ENCODE measurements at places on chromosomes 11 and 22.

GRCh38 chr11:57134284-57134683 lies 47.5 kb upstream of the LRRC55 start:
- DNase-seq: no peak

GRCh38 chr11:64845129-64845775 lies 799 bp upstream of the CDC42BPG start:
- DNase-seq: no peak

DNA sequence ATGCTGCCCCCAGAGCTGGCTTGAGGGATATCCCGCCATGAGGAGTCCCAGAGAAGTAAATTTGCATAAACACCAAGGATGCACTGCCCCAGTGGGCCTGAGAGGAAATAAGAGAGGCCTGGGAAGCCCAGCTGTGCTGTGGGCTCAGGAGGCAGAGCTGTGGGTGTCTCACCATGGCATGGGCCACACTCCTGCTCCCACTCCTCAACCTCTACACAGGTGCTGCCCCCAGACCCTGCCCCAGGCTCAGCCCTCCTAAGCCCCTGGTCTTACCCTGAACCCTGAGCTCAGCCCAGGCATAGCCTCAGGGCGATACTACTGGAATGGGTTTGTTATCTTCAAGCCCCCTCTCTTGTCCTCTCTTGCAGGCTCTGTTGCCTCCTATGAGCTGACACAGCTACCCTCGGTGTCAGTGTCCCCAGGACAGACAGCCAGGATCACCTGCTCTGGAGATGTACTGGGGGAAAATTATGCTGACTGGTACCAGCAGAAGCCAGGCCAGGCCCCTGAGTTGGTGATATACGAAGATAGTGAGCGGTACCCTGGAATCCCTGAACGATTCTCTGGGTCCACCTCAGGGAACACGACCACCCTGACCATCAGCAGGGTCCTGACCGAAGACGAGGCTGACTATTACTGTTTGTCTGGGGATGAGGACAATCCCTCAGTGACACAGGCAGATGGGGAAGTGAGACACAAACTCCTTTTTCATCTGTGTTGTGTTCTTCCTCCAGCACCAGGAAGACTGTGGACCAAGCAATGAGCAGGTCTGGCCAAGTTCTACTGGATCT lies 59.9 kb downstream of the GGTLC2 start:
- DNase-seq: no peak

DNA sequence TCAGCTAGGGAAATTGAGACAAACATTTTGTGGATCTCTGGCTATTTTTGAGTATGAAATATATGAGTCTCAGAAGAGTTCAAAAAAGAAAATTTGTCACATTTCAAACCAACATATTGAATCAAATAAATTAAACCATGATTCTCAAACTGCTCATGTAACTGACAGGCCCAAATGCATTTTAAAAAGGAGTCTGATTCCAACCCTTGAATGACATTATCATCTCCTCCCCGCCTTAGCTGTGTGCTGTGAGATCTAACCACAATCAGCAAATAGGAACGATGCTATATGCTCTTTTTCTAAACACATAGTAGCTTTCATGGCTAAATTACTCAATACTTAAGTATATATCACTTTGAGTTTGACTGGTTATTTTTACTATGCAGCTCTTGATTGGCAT lies 57.1 kb downstream of the EFCAB6 start:
- DNase-seq: no peak

DNA sequence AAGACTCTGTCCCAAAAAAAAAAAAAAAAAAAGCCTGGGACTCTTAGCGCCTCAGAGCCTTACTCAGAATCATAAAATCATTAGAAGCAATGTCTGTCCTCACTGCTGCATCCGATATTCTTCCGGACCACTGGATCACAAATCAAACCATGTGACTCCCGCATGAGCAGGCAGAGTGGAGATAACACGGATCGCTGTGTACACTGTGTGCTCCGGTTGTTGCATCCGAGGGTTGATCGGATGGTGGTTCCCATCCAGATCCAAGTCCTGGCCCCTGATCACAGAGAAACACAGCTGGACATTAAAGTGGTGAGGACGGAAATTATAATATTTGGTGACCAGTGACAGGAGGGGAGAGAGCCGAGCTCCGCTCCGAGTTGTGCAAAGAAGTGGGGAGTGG lies 9.7 kb upstream of the TXNRD2 start:
- no peak for DNase-seq

GRCh38 chr11:94870422-94870821 lies 102.3 kb downstream of the AMOTL1 start:
- DNase-seq: no peak

DNA sequence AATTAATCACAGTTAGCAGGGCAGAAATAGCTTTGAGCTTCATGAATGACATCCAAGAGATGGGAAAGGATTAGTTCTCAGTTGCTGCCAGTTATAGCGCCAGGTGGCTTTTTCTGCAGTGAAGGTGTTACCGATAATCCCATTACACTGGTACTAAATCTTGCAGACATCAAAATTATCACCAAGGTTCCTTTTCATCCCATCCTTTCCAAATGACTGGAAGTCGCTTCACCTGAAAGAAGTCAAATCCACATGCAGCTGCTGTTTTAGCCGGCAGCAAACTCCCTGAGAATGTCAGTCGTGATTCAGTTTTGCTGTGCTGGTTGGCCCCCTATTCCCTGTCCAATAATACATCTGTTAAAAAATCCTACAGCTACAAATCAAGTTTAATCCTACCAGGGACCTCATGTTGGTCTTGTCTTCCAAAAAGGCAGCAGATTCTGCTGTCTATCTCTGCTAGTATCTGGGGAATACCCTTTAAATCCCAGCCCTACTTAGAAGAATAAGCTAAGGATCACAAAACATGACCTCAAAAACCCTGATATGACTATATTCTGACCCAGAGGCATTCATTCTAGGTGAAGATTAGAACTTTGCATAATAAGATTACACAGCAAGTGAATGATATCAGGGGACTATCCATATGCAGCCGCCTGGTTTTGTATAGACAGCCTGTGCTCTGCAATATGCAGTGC lies 31.7 kb downstream of the IMMP1L start:
- DNase-seq: no peak

GRCh38 chr11:14089690-14090462 lies 127.4 kb downstream of the SPON1 start:
- DNase-seq: no peak

DNA sequence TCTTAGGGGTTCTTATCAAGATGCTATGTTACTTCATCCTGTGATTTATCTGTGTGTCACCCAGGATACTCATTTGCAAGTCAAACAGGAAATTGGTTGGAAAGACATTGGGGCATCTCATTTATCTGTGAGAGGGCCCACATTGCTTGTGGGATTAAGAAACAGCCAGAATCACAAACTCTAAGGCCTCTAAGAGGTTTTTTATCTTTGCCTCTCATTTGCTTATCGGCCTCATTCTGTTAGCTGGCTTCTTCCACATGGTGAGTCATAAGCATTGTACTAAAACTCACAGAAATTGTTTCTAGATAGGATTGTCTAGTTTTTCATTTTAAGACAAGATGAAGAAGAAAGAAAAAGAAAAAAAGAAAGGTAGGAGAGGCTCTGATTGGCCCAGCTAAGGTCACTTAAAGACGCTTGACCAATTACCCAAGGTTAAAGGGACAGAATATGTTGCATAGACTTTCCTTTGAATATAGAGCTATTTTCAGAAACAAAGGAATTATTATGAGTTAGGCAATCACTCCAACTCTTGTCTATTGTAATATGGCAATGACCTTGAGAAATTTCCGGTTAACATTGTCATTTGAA lies 121.9 kb downstream of the ARHGAP42 start:
- no peak for DNase-seq

- DNase-seq: no peak
Measured at GRCh38 chr22:47057916-47058585, 295.6 kb downstream of the TBC1D22A start.

- no peak for DNase-seq
Measured at GRCh38 chr22:30919973-30920372, 48.6 kb downstream of the MORC2 start.

- no peak for DNase-seq
Measured at GRCh38 chr11:128735935-128736605, 42.2 kb downstream of the FLI1 start.

DNA sequence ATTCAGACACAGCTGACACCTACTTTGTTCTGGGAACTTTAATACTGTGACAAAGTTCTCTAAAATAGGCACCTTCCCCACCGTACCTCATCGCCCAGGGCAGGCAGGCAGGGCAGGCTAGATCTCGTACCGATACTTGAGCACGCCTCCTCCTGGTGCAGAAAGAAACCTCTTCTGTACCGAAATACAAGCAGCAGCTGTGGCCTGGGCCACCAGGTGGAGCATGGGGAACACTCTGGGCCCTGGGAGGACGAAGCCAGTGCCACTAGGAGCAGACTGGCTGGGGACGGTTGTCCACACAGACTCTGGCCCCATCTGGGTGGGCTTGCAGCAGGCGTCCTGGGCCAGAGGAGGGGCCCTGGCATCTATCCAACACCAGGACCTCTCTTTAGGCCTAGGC lies 12.8 kb downstream of the PMM1 start:
- DNase-seq: no peak

- DNase-seq: no peak
Measured at GRCh38 chr11:65505466-65506289, 6.8 kb downstream of the MALAT1 start.

DNA sequence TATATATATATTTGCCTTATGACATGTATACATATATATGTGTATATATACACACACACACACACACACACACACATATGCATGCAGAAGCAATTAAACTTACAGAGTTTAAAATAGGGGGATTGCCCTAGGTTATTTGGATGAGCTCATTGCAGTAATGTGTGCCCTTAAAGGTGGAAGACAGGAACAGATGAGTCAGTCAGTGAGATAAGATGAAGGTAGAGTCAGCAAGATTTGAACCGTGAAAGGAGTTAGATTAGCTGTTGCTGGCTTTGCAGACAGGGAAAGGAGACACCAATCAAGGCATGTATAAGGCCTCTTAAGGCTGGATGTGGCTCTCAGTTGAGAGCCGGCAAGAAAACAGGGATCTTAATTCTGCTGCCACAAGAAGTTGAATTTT lies 902.4 kb upstream of the RAG2 start:
- no peak for DNase-seq

DNA sequence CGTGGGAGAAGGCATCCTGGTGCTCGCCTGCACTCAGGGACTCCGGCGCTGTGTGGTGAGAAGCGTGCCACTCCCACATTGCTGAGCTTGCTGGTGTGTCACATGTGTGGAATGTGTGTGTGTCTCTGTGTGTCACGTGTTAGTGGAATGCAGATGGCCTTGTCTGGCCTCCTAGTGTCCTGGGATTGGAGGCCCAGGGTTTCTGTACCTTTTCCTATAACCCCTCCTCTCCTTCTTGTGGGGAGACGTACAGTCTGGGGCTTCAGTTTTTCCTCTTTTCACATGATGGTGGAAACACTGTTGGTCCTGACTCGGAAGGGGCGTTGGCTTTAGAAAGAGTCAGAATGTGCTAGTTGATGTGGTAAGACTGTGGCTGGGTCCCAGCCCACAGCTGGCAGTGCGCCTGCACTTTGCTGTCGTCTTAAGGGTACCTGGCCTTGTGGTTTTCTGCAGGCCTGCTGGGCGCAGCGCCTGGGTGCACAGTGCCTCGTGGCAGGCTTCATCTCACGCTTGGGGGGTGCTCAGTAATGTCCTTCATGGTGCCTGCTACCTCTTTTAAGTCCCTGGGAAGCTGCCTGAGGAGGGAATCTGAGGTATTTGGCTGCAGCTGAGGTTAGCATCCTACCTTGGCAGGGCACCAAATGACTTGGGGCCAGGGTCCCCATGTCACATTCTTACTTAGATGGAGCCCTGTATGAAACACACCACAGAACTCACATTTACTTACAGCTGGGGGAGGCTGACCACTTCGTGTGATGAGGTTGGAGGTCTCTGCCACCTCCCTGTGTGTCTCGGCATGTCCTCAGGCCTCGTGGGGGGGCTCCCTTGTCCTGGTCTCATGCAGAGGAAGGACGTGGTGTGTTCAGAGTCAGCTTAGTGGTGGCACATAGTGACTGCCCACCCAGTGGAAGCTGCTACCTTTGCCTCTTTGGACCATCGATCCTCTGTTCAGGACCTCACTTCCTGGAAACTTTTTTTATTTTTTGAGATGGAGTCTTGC lies 61.9 kb downstream of the MED15 start:
- DNase-seq: peak; percentile 54

DNA sequence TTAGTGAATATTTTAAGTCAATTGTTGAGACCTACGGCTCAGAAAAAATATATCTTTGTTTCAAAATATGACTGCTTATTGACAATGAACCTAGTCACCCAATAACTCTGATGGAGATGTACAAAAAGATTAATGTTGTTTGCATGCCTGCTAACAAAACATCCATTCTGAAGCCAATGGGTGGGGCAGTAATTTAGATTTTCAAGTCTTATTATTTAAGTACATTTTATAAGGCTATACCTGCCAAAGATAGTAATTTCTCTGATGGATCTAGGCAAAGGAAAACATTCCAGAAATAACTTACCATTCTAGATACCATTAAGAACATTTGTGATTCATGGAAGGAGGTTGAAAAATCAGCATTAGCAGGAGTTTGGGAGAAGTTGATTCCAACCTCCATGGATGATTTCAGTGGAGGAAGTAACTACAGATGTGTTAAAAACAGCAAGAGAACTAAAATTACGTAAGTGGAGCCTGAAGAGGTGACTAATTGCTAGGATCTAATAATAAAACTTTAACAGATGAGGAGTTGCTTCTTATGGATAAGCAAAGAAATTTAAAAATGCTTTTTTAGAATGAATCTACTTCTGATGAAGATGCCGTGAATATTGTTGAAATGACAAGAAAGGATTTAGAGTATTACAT lies 26.4 kb upstream of the OR8D2 start:
- no peak for DNase-seq

DNA sequence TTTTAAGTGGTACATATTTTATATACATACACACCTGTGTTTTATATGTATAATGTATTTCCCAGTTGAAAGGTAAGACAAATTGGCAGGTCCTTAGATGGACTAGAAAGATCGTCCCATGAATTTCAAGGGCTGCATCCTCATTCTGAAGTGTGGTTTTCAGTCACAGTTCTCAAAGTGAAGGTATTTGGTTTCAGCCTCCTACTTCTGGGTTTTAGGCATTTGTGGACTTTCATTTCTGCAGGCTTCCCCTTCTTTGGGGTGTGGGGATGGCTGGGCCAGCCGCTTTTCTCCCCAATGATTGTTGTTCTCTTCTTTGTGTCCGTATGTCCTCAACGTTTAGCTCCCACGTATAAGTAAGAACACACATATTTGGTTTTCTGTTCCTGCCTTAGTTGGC lies 10.0 kb downstream of the DCPS start:
- DNase-seq: no peak

- DNase-seq: no peak
Measured at GRCh38 chr22:31943206-31943977, 943 bp upstream of the YWHAH start.

- DNase-seq: peak; percentile 24
Measured at GRCh38 chr22:23137905-23138561, 3.8 kb downstream of the RSPH14 start.

All from stimulated activated CD8-positive, alpha-beta memory T cell treated with anti-CD3 and anti-CD28 coated beads, Interleukin-15, amount 100 ng/mL, for 1 hour (primary cell).